Vein endothelial cell (primary cell): ENCODE measurements at places on chromosomes 4 and X. TPM values are rescaled to one million over a fixed set of nuclear protein-coding genes. Genes with fewer than 3 reads are reported as not detected.

TBC1D25 gene
- total RNA-seq: 8.8 and 9.7 TPM in 2 replicates

SPATA4 gene
- 0.67 TPM in 1 of 2 replicates, not detected in the other for total RNA-seq

METTL14 gene
- 20.3 and 29.7 TPM in 2 replicates for total RNA-seq

WAS gene
- total RNA-seq: 0.33 TPM in 1 of 2 replicates, not detected in the other

UGT2B11 gene
- total RNA-seq: not detected in 2 replicates
